Stimulated activated CD4-positive, alpha-beta T cell treated with anti-CD3 and anti-CD28 coated beads, Interleukin-2, amount 100 ng/mL, for 4 hours (primary cell): ENCODE measurements at places on chromosomes 1 and 21.

DNA sequence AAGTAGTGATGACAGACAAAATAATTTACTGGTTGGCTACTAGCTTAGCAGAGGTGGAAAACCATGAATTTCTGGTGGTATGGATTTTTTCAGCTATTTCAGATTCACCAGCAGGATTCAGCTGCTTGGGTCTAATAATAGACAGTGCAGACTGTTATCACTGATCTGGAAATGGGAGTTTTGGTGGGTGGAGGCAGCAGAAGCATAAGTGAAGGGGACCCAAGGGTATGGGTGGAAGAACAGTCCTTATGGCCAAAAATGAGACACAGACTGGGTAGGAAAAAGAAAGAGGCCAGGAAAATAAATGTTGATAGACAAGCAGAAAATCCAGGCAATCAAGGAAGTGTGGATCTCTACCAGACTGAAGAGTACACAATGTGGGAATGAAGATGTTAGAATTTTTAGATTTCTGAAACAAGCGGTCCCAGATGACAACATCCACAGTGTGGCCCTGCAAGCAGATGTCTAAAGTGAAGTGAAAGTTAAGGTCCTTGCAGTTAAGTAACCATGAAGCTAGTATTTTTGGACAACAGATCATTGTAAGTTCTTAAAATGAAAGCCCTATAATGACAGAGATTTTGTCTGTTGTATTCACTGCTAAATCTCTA, 24.7 kb downstream of the LYST start:
- DNase-seq, result no peak

- no peak for DNase-seq
Observed at GRCh38 chr1:236619398-236619797, 15.1 kb upstream of the HEATR1 start.

DNA sequence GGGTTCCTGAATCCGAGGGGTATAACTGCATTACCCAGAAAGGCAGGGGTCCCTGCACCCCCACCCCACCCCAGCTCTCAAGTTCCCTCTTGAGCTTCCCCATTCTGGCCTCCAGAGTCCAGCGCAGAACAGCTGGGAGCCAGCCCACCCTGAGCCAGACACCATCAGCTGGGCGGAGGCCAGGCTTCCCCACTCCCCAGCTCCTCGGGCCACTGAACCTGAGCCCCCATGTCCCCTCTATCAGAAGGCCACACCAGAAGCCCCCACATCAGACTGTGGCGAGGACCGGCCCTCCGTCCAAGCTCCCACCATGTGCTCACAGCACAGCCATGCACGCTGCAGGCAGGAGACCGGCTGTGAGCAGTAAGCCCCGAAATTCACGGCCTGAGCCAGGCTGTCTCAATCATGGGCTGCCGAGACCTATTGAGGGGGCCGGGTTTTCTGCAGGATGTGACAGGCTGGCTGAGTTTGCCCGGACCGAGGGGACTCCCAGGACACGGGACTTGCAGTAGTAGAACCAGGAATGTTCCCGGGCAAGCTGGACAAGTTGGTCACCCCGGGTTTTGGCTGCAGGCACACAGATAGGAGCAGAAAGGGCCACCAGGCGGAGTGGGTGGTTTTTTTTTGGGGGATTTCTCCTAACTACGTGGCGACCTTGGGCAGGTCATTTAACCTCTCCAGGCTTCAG, 25.5 kb upstream of the TNFRSF1B start:
- DNase-seq, result no peak

DNA sequence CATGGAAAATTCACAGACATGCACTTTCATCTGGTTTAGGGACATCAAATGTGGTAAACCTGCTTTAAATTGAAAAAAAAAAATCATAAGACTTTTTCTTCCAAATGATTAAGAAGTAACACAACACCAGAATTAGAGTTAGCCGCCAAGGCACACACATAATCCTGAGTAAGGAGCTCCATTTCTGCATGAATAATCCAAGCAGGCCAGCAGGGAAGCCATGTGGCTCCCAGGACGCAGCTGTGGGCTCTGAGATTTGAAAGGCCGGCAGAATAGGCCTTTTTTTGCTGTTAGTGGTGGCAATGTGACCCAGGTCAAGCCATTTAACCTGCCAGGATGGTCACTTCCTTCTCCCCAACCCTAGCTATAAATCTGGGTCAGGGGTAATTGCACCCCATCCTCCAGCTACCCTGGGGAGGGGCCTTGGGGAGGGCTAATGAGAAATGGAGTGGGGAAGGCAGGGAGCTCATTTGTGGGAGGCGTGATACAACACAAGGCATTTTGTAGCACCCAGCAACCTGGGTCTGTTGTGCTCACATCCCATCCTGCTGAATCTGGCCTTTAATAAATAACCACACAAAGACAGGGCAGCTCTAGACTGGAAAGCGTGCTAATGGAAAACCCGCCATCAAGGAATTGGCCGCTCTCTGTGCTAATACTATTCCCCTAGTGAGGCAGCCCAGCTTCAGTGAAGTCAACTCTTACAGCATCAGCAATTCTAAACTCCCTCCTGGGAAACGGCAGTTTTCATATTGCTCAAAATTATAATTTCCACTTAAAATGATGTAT, 178.5 kb downstream of the RHOU start:
- no peak for DNase-seq

DNA sequence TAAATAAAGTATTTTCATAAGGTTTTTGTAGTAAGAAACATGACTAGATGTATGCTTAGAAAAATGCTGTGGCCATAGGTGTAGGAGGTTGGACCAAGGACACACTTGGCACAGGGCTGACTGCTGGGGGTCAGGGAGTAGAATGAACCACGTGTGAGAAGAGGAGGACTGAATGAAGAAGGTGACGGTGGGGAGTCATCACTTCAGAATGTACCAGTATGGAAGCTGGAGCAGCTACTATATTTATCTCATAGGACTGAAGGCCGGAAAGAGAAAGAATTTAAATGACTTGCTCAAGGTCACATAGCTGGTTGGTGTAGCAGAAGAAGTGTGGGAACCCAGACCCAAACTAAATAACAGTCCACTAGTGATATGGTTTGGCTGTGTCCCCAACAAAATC, 79.8 kb upstream of the HAO2 start:
- no peak for DNase-seq

DNA sequence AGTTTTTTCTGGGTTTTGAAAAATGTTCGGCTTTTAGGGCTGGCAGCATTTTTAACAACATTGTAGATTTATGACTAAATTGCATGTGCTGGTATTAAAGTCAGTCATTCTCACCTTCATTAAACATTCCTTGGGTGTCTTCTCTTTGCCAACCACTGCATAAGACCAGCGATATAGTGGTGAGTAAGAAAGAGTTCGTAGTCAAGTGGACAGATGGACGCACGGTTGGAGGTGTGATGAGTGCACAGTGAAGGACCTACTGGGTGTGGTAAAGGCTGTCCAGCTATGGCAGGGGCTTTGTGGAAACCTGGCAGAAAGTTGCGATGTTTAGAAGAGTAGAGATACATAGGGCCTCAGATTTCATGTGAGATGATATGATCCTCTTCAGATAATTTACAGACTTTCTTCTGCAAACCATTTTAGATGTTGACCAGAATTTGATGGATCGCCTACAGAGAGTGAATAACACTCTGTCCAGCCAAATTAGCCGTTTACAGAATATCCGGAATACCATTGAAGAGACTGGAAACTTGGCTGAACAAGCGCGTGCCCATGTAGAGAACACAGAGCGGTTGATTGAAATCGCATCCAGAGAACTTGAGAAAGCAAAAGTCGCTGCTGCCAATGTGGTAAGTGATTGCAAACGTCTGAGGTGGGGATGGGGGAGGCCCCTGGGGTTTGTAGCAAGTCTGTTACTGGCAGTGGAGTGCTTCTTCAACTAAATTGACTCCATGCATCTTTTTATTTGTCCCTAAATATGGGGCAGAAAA, 56.0 kb upstream of the LAMC2 start:
- no peak for DNase-seq

DNA sequence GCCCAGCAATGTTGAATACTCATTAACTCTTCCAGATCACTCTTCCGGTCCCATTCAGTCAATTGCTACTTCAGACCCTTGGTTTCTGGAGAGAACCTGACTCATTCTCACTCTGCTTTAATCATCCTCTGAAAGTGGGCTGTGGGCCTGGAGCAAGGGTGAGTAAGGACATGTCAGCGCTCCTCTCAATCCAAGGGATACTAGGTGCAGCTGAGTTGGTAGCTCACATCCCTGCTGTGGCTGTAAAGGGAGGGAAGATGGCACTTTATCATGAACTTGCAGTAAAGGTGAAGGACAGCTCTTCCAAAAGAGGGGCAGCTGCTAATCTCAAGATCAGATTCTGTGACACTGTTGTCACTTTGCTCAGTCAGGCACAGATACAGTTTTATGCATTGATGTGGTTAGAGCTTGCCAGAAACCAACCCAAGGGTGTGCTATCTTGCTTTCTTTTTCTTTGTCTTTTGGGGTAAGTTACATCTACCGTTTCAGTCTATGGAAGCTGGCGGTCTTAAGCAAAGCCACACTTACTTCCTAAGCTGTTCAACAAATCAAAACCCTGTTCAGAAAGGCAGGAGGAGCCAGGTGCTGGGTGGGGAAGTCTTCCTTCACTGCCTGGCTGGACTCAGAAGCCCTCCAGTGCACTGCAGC, 26.5 kb upstream of the NTPCR start:
- no peak for DNase-seq

- DNase-seq, result no peak
Observed at GRCh38 chr1:219476716-219477115, 136.2 kb downstream of the ZC3H11B start.

DNA sequence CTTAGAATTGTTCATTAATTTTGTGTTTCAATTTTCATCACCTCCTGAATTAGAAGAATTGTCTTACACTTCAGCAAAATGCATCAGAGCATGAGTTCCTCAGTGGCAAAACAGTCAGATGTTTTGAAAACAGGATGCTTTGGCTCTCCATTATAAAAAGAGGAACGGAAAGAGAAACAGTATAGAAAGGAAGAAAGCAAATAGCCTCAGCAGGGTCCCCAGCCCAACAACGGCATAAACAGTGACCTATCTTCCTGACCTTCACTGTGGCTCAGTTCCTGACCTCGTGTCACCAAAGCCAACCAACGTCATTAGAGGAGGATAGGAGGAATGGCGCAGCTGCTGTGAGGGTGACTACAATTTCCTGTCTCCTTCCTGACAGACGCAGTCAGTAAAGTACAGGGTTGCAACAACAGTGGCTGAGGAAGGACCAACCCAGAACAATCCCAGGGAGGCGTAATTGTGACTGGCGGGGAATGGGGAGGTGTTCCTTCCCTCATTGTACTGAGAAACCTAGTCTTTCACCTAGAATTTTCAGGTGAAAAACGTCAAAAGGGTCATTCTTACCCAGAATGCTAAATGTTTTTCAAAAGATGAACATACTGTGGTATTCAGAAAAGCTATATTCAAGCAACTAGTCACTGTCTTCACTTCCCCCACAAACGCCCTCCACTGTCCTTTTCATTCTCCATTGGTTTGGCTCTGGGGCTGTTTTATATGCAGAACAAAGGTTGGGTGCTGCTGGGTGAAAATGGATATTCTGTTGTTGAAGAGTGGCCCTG, 197.9 kb upstream of the SGIP1 start:
- DNase-seq, result peak; percentile 40

DNA sequence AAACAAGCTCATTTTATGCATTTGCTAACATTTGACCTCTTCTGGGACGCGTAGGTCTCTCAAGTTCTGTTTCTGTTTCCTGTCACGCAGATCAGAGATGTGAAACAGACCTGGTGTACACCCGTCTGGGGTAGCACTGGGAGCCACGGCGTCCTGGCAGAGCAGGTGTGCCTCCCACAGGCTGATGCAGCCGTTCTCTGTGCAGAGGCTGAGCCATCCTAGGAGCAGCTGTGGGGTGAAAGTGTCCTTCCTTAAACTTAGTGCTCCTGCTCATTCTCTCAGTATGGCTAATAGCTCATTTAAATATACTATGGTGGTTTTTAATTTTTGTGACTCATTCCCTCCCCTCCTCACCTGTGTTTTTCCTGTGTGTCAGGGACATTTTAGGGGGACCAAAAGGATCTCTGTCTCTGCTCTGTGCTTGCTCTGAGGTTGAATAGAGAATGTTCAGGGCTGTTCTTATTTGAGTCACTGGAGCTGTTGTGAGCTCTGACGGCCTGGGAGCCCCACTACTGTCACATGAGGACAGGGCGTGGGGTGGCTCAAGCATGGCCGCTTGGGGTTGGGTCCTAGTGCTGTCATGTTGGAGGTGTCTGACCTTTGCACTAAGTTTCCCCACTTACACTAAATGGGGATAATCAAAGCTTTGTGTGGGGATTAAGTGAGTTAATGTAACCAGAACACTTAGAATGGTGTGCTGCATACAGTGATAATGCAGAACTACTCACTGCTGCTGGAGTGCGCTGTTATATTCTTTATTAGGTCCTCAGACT, 43.0 kb downstream of the GALNT2 start:
- peak; percentile 59 for DNase-seq

DNA sequence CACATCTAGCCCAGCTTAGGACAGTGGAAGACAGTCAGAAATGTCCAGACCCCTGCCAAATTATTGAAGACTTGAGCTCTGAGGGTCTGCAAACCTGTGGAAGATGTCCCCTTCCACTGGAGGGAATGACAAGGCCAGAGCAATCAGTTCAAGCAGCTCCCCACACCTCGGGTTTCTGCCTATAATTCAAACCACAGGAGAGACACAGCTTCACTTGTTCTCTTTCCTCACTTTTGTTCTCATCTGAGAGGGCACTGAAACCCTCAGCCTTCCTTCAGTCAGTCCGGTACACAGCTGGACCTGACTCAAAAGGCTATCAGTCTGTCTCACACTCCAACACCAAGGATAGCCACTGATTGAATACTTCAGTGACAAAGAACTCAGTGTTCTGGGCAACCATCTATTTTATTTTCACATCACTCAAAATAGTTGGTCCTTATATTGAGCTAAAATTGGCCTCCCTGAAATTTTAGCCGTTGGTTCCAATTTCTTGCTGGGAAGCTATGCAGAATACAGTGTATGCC, 70.1 kb downstream of the TENT5C start:
- DNase-seq, result no peak
